ENCODE measurements at places on chromosomes 4 and X.

- DNase-seq: peak; percentile 14
Observed at GRCh38 chrX:143854006-143854405, 29.9 kb upstream of the UBE2NL start.

DNA sequence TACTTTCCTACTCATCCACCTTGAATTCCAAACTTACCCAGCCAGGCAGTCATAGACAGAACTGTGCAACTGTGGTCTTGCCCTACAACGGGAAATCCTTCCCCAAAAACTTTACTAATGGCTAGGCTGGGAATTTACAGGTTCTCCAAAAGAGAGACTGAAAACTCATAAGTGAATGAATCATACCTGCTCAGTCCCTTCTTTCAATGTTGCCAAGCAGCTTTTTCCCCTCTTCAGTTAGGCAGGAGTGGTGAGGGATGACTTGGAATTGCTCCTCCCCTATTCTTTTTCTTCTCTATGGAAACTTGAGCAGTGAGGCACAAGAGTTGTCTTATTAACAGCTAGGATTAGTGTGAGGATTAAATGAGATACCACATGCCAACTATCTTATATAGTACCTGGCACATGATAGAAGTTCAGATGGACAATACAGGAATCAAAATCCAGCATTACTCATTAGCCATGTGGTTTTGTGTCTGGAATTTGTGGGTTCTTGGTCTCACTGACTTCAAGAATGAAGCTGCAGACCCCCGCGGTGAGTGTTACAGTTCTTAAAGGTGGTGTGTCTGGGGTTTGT lies 105.9 kb downstream of the TEX13A start:
- no peak for DNase-seq

- no peak for DNase-seq
Observed at GRCh38 chr4:127870688-127871087, 10.0 kb upstream of the PLK4 start.

- no peak for DNase-seq
Observed at GRCh38 chrX:118740276-118740889, 13.0 kb downstream of the IL13RA1 start.

- DNase-seq: peak; percentile 82
Observed at GRCh38 chr4:37976991-37977470, 16.8 kb downstream of the PTTG2 start.
